CD4-positive, alpha-beta T cell (primary cell): ENCODE measurements at places on chromosomes 7 and 10.

GRCh38 chr7:83178066-83178465, 15.4 kb upstream of the PCLO start:
- DNase-seq: no peak

DNA sequence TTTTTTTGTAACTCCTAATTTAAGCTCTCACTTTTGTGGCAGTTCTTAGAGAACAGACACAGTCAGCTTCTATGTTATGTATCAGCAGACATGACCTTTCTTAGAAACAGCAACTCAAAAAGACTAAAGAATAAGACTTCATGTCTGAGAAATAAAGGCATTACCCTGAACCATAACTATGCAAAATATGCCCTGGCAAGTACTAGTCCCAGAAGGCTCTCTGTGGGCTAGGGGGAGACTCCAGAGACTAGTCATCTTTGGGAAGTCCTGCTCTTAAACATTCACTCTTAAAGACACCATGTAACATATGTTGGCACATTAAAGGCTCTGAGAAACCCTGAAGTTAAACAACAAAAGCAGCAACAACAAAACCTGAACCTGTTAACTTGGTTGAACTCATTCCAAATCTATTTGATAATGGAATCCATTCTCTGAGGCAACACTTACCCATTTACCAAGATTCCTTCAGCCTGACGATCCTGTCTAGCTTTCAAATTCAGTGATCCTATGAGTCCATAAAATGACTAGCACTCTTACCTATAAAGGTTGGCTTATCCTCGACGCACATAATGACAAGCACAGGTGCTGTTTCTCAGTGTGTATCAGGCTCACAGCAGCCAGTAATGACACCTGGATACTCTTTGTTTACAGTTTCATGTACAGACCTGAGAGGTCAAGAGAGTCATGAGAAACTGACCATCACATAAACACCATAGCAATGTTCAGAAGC, 62.3 kb downstream of the OSBPL3 start:
- DNase-seq: no peak

GRCh38 chr10:129219364-129219763, 247.7 kb upstream of the MGMT start:
- no peak for DNase-seq

- DNase-seq: no peak
These were observed 25.1 kb downstream of the HDAC9 start for GRCh38 chr7:18520450-18521235.

DNA sequence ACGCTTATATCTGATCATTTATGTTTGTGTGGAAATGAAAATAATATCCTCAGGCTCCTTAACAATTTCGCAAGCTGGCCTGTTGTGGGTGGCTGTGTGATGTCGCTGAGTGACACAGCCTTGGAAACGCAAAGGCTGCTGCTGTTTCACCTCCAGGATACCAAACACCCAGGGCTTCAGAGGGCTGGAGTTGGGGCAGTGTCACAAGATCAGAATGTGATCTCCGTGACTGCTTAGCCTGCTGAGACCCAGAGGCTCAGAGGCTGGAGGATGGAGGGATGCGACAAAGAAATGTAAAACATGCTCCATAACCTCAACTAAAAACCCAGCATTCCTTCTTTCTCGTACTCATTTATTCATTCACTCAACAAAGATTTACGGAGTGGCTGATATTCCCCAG, 37.2 kb upstream of the BMPER start:
- DNase-seq: no peak

- no peak for DNase-seq
These were observed 303.0 kb upstream of the DKK1 start for GRCh38 chr10:52011118-52011517.

DNA sequence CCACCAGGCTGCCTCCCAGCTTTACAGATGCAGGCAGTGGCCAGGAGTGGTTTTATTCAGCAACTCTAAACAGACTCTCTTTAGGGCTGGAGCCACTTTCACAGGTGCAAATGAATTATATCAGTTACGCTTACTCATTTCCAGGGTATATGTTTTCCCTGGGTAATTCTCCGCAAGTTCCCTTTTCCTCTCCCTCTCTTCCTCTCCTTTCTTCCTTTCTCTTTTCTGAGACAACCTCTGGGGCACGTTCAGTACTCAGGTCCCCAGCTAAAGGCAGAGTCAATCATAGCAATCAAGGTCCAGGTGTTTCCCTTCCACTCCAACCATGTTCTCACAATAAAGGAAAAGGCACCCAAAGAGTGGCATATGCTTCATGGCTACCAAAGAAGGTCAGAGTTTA, 41.3 kb downstream of the PDLIM1 start:
- DNase-seq: no peak

DNA sequence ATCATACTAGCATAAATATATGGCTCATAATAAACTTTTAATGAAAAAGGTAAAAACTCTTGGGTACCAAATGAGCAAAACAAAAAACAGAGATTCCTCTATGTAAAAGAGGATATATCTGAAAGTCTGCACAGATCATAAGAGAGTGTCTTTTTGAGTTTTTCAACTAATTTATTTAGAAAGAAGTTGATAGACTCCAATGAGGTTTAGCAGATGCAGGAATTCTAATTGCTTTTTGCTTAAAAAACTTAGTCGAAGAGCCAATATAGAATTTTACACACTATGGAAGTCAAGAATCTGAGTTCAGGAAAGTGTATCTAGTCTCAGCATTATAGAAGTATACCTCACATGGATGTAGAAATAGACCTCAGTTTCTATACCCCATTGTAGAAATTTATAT, 3.4 kb upstream of the MLLT10 start:
- DNase-seq: no peak

- DNase-seq: no peak
These were observed 162.8 kb upstream of the KCND2 start for GRCh38 chr7:120110169-120110568.

GRCh38 chr10:85400981-85401695, 965.5 kb downstream of the GRID1 start:
- no peak for DNase-seq

DNA sequence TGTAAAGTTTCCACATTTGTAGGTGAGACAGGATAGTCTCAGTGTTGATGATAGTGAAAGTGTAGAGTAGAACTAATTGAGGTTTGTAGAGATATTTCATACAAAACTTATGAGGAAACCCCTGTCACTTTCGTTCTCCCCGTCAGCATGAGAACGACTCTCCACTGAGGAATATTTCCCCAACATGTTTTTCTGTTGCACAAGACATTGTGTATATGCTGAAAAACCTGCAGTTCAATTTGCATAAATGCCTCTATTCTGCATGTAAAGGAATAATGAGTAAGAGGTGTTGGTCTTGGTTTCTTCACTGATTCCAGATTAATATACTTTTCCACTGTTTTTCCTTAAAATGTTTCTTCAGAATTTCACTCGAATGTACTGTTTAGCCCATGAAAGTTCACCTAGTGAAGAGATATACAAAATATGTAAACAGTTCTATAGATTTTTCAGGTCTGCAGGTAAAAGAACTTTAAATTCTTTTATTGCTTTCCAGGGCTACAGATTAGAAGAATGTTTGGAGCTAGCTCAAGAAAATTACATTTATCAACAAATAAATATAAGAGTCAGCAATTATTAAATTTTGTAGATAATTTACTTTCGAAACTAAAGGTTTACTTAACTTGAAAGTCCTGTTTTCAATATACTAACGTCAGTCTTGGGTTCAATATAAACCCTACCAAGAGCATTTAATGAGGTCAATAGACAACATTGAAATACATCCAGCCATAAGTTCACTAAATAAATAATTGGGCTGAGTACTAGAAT, 37.2 kb downstream of the HEPACAM2 start:
- no peak for DNase-seq

DNA sequence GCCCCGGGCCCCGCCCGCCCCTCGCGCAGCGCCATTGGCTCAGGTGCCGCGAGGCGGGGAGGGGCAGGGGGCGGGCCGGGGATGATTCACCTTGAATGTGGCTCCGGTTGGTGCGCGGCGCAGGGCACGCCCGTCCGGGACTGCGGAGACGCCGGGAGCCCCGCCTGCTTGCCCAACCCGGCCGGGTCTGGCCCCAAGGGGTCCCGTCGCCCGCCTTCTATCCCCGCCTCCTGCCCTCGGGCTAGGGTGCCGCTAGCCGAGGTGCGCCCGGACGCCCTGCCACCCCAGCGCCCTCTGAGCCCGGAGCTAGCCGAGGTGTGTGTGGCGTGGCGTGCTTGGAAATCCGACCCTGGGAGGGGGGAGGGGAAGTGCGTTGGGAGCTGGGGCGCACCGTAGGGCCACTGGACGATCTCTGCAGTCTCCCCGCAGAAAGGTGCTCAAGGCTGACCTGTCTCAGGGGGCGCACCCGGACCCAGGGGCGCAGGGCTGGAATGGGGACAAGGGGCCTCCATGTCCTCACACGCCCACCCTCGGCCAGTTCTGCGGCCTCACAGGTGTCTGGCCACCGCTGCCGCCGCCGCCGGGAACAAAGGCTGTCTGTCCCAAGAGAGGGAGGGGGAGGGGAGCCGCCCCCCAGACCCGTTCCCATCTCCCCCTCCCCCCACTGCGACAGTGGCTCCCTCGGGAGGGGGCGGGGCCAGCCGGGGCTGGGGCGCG, 168.9 kb downstream of the NRF1 start:
- DNase-seq: peak; percentile 79

GRCh38 chr7:26667514-26668133, 196.8 kb downstream of the SKAP2 start:
- peak; percentile 22 for DNase-seq

GRCh38 chr7:128935342-128935730, 2.4 kb upstream of the IRF5 start:
- DNase-seq: no peak

- no peak for DNase-seq
These were observed 76.0 kb downstream of the HGF start for GRCh38 chr7:81693894-81694293.

GRCh38 chr10:96720422-96721206, at the start of gene PIK3AP1:
TSS of gene PIK3AP1 (minus strand) at chr10:96720514. CDS start at chr10:96720394, 120 bp downstream.
- DNase-seq: peak; percentile 12

- DNase-seq: peak; percentile 71
These were observed 225.8 kb upstream of the KLF14 start for GRCh38 chr7:130959743-130960207.

DNA sequence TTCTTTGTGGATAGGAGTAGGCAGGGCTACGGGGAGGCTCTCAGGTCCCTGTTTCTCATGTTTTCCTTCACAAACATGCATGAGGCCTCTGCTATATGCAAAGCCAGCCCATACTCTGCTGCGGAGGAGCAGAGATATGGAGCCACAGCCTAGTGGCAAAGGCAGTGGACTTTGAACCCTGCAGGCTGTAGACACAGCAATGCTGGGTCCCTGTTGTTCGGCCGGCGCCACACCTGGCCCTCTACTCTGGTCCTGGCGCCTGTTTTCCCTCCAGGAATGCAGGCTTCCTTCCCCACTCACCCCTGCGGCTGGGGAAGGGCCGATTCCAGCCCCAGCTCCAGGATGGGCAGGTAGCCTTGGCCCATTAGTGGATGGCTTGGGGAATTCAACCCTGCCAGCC, 11.5 kb downstream of the CLRN3 start:
- DNase-seq: no peak

DNA sequence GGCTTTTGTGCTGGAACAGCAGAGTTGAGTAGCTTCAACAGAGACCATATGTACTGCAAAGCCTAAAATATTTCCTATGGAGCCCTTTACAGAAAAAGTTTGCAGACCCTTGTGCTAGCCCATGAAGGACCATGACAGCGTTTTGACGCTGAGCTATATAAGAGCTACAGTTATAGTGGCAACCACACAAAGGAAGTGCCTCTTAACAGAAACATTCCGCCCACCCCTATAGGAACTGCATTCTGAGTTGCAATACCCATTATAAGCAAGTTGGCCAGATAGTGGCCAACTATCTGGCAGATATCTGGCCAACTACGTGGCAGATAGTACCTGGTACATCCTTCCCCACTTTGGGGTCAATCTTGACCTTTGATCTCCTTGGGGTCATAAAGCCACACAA, 47.5 kb upstream of the DMBT1 start:
- DNase-seq: no peak

- no peak for DNase-seq
These were observed 13.9 kb downstream of the ARHGAP19 start for GRCh38 chr10:97278491-97278989.

DNA sequence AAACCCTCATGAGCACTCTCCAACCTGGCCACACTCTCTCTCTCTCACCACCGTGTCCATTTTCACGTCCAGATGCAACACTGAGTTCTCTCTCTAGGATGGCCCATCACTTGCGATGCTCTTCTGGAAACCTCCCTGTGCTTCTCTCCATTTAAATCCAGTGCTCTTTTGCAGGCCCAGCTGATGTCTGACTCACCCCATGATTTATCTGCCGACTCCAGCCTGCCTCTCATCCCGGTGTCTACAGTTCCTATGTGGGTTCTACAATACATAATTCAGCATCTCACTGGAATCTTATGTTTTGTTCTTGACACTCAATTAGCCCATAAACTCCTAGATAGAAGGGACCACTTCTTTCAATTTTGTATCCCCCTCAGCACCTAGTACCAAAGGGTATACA, 5.0 kb downstream of the TPK1 start:
- no peak for DNase-seq

GRCh38 chr7:19305698-19306097, 160.5 kb upstream of the FERD3L start:
- DNase-seq: no peak

- DNase-seq: no peak
These were observed 183.4 kb downstream of the PRKCQ start for GRCh38 chr10:6396652-6397051.

DNA sequence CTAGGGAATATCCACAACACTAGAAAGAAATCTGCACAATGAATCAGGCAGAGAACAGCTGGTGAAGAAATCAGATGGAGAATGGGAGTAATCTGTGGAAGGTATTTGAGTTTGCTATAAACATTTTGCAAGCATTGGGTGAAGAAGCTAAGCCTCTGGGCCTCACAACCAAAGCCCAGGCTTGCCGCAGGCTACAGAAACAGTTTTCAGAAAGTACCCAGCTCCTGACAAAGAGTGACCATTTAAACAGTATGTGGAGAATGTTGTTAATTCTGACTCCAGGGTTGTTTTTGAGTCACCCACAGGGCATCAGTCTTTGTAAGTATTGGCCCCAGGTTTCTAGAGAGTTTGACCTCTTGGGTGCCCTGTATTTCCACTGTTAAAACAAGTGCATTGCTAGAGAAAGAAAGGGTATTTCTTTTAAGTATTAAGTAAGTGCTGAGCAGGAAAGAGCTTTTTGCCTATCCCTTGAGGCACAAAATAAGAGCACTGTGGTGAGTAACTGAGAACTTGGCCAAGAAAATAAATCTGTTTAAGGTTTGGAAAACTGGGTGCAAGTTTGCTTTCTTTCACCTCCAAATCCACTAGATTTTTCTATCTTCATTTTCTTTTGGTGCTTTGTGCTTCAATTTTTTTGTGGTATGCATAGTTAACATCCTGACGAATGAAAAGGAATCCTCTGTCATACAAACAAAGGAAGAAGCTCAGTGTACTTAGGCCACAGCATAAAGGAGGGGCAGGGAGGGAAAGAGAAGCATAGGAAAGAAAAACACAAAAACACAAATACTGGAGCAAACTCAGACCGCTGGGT, 691.8 kb downstream of the SUGCT start:
- DNase-seq: no peak
